ENCODE measurements at places on chromosomes 12 and 14.

- peak; percentile 31 for DNase-seq
These were observed 105.6 kb downstream of the GPR135 start for GRCh38 chr14:59359431-59360124.

- no peak for DNase-seq
These were observed 1.3 kb downstream of the CLEC9A start for GRCh38 chr12:10031771-10032175.

DNA sequence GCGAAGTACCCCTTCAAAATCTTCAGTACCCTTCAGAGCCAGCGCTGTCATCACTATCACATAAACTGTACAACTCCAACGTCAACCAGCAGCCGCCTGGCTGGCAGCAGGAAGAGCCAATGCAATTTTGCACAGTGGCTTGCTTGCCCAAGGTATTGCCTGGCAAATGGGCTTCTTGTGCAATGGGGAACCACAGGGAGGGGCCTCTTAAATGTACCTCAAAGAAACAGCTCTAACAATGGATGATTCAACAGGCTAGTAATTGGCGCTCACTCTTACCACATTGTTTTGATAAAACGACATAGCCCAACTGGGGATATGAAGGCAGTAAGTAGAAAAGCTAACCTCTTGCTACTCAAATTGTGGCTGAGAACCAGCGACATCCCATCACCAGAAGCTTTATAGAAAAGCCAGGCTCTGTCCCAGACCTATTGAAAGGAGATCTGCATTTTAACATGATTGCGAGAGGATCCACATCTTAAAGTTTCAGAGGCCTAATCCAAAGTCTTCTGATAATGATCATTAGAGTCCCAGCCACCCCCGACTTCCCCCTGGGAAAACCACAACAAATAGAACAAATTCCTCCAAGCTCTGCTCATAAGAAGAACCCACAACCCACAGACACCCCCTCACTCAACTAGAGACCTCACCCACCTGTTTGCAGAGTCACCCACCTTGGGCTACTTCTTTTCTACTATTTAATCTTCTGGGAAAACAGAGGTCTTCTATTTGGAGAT is 125.3 kb upstream of the HIF1A start:
- no peak for DNase-seq

- no peak for DNase-seq
These were observed 44.0 kb upstream of the ISM2 start for GRCh38 chr14:77542421-77543239.

GRCh38 chr12:105409279-105409678 is 78.8 kb downstream of the C12orf75 start:
- no peak for DNase-seq

DNA sequence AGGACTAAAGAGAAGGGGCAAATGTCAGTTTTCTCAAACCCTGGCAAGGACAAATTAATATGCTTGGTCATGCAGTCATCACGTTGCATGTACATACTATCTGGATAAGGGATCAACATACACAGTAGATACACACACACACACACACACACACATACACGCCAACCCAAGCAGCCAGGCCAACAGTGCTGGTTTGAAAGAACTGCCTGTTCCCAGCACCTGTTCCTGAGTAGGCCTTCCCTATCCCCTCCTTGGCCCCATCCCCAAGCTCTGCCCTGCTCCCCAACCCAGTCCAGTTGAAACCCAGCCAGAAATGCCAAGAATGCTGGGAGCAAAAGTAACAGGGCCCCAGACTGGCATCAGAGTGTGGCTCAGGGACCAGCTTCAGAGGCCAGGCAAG is 4.4 kb downstream of the ITGA7 start:
- DNase-seq, result no peak

- DNase-seq, result no peak
These were observed 2.2 kb downstream of the FIGNL2 start for GRCh38 chr12:51846271-51846691.

GRCh38 chr12:26786491-26786864 is 46.5 kb downstream of the ITPR2 start:
- no peak for DNase-seq

DNA sequence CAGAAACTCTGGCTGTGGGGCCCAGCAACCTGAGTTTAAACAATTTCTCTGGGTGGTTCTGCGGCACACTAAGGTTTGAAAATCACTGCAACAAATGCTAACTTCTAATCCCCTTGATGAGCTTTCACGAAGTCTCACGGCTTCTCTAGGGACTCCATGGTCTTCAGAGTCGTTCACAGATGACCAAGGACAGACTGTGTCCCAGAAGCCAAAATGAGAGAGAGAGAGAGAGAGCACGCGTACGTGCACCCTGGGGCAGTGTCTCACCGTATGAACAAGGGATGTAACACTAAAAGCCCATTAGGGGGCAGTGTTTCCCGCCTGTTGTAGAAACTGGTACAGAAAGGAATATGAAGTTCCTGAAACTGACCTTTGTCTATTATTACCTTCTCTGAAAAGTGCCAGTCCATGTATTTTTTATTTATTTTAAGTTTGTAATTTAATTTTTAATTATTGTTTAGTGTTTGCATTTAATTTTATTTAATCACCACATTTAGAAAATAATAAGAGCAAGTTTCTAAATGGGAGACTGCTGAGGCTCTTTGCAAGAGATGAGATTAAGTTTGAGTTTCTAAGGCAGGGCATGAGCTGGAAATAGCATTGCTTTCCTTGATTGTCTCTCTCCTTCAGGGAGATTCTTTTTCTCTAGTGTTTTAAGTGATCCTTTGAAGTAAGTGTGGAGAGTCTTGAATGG is 3.4 kb downstream of the APOLD1 start:
- no peak for DNase-seq

DNA sequence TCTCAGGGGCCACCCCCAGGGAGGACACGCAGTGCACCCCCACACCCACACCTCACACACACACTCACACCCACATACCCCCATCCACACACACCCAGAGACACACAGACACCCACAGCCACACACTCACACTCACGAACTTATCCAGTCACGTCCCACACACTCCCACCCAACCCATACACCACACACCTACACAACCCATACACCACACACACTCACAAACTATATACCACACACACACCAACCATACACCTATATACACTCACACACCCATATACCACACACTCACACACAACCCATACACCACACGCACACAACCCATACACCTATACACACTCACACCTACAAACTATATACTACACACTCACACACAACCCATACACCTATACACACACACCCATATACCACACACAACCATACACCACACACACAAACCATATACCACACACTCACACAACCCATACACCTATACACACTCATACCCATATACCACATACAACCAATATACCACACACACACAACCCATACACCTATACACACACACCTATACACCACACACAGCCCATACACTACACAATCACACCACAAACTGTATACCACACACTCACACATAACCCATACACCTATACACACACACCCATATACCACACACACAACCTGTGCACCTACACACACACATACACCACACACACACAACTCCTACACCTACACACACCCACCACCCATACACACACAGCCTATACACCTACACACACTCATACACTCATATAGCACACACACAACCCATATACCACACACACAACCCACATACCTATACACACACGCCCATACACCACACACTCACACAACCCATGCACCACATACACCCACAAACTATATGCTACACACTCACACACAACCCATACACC is 42.7 kb downstream of the TMEM121 start:
- DNase-seq, result no peak

DNA sequence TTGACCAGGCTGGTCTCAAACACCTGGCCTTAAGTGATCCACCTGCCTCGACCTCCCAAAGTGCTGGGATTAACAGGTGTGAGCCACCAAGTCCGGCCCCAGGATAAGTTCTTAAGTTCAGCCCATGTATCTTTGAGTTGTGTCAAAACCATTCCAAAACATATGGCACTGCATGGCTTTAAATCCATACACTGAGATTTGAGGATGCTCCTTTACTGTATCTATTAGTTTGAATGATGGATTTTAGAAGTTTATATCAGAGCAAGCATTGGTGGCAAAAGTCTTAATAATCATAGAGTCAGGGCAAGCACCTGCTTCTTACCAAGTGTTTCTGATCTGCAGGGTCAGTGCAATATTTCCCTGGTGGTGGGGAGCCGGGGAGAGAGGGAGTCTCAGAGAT is 6.1 kb downstream of the KRT6B start:
- DNase-seq, result no peak

GRCh38 chr12:127494961-127495915 is 771.7 kb upstream of the TMEM132C start:
- no peak for DNase-seq

- no peak for DNase-seq
These were observed 379.8 kb downstream of the NAV3 start for GRCh38 chr12:78210506-78210860.

GRCh38 chr14:78359581-78359980 is 189.4 kb downstream of the NRXN3 start:
- DNase-seq, result no peak

- no peak for DNase-seq
These were observed 12.7 kb downstream of the CCND2 start for GRCh38 chr12:4286228-4286627.

DNA sequence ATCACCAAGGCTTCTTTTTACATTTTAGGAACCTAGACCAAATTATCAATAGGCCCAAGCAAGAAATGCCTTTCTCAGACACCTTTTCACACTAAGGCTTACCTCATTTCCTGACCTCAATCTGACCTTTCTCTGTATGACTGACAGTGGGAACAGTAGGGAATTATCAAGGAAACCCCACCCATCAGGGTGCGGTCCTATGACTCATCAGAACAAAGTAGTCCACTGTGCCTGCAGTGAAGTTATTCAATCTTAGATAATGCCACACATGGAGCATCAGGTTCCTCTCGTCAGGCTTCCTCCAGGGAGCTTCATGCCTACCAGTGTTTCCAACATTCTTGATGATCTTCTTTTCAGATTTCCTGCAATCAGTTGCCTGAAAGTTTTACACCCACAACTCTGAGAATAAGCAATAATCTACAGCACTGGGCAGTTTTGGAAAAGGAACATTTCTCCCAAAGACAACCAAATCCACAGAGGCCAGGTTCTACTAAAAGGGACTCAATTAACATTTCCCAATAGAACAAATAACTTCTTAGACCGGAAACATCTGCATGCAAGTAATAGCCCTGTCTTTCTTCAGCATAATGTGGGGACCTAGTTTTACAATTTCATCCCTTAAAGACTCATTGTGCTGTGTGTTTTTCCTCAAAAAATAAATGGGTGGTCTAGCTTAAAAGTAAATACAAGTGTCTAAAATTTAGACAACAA is 35.9 kb upstream of the TMTC2 start:
- no peak for DNase-seq

DNA sequence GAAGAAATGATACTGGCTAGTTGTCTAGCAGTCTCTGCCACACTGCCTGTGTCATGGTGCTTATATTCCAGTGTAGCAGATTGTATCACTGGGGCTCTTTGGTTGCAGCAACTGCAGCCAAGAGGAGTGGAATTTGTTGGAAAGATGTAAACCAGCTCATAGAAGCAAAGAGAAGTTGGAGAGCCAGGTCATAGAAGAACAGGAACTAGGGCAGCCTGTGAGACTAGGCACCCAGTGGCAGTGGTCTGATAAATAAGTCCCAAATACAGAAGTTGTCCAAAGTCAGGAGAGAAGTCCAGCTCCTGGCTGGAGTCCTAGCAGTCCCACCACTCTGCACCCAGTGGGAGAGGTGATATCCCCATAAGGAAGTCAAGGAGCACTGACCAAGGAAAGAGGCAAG is 172.5 kb upstream of the ARID2 start:
- no peak for DNase-seq

- DNase-seq, result no peak
These were observed 29.0 kb upstream of the AMN start for GRCh38 chr14:102893452-102893851.

DNA sequence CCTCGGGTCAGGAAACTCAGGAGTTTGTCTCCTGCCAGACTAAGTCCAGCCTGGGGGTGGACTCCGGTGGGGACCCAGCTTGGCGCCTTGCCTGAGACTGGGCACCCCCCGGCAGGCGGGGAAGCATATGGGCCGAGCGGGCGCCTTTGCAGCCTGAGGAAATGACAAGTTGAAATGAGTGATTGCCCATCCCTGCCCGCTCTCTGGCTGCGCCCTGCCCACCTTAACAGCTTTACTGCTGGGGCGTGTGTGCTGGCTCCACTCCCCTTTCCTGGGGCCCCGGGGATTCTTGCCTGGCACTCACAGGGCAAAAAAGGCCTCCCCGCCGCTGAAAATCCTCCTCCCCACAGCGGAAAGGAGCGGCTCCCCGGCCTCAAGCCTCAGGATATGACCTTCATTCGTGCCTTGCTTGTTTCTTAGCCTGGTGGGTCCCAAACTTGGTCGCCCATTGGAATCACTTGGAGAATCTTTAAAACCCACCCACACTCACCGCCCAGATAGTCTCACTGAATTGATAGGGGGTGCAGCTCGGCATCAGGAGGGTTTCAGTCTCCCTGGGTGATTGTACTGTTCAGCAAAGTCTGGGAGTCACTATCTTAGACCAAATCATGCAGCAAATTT is 1.5 kb downstream of the RFLNA start:
- DNase-seq, result no peak

DNA sequence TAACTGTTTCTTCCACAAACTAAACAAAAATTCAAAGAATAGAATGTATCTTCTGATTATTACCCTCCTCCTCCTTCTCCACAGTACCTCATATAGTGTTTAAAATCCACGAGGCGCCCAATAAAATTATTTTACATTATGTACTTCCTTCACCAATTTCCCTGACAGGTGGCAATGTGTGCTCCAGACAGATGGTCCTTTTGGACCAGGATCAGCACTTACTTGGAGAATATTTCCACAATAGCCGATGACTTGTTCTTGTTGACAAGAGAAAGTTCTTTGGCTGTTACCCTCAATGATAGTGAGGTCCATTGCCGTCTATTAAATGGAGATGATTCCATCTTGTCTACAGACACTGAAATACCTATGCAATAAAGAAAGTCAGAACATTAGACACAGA is 34.9 kb downstream of the LIMA1 start:
- no peak for DNase-seq

DNA sequence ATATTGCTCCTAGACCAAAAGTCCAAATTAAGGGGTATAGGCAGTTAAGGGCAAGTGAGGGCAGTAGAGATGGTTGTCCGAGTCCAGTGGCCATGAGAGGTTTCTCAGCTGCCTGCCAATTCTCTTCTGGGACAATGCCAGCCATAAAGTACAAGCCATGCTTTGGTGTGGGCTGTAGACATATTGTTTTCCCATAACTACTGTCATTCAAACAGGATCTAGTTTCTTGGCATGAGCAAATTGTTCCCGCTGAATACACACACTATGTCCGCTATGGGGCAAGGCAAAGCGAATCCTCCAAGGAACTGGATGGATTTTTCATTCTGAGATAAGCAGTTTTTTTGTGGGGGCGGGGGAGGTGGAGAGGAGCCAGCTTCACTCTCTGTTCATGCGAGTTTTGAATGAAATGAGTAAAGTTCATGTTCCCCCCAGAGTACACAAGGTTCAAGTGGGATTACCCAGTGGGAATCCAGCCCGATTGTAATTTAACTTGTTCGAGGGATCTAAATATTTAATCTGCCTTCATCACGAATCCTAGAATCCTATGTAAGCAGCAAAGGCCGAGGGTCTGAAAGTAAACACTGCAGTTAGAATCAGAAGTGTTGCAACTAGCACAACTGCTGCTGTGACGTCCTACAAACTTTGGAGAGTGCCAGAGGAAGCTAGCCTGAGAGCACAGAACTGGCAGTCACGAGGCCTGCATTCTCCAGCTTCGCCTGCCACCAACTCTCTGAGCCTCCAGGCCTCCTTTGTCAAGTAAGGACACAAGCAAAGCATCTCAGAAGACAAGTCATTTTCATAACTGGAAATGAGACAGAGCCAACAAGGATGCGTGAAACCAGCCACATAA is 137.0 kb downstream of the CRADD start:
- no peak for DNase-seq

GRCh38 chr12:130611026-130611905 is 104.8 kb downstream of the RIMBP2 start:
- no peak for DNase-seq
